ENCODE measurements at places on chromosomes 12 and 14.

DNA sequence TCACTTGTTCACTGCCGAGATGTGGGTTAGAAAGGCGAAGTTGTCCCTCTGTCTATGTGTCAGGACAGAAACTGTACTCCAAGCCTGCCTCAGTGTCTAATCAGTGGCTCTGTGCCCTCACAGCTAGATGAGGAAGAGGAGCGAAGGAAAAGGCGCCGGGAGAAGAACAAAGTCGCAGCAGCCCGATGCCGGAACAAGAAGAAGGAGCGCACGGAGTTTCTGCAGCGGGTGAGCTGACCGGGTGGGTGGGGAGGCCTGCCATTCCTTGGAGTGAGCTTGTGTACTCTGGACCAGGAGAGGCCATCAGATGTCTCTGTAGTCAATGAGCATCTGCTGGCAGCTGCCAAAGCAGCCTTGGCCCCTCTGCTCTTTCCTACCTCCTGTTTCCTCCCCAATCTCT lies 33.5 kb downstream of the JDP2 start:
- no peak for DNase-seq

GRCh38 chr12:108112832-108113556 lies 16.1 kb upstream of the WSCD2 start:
- no peak for DNase-seq

DNA sequence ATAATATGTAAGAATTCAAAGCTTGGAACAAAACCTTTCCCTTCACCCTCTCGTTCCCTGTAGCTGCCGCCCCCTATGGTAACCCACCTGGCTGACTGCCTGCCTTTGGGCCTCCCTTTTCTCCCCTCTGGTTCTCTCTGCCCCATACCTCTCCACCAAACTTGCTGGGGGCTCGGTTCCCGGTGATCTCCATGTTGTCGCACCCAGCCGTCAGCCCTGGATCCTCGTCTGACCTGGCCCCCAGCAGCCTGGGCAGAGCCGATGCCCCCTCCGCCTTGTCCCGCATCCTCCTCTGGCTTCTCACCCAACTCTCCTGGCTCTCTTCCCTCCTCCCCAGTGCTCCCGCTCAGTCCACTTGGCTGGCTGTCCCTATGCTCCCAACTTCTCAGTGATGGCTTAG lies 4.5 kb downstream of the CYP46A1 start:
- DNase-seq = no peak

DNA sequence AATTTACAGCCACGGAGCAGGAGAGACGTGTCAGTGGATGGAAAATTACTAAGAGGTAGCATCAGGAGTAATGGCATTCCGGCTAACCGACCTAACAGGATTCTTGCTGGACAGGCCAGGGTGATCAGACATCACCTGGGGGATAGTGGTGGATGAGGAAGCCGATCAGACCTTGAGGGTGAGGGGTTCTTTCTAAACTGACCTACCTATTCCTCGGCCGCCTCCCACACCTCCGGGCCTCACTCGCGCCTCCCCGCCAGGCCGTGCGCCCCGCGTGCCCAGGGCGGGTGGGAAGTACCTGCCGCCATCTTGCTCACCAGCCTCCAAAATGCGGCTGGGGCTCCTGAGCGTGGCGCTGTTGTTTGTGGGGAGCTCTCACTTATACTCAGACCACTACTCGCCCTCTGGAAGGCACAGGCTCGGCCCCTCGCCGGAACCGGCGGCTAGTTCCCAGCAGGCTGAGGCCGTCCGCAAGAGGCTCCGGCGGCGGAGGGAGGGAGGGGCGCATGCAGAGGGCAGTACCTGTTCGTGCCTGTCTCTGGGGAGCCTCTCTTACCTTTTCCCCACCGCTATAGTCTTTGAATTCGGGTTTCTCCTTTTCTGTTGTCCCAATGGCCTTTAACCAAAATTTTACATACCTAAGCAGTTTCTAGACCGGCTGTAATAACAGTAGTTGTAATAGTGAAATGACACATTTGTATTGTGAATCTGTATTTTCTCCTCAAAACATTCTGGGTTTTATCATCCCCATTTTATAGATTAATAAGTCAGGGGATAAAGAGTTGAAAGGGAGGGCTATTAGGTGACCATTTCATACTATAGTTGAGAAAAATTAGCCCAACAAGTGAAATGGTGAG lies at the start of gene TMPRSS12:
Gene TMPRSS12, plus strand, starts transcription at position 290 of the 857 bp plus-strand sequence. Its CDS starts 39 bp downstream, at position 329.
- no peak for DNase-seq

GRCh38 chr14:35989736-35990135 lies 163.6 kb downstream of the BRMS1L start:
- DNase-seq = no peak

- DNase-seq = no peak
Measured at GRCh38 chr14:88614218-88614907, 51.5 kb downstream of the ZC3H14 start.

DNA sequence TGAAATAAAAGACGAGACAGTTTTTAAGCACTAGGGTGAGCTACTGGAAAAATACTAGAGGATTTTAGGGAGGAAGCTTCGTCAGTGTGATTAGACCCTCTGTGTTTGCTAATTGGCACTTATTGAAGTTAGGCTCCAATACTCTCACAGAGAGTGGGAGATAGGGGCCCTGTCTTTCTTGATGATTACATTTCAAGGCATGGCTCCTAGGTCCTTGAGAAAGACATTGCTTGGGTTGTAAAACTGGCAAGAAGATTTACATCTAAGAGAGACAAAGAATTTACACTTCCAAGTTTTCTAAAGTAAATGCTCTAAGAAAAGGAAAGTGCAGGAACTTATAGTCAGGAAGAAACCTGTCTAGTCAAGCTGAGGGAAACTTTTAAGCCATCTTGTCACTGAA lies 183.2 kb downstream of the C12orf50 start:
- DNase-seq = no peak

GRCh38 chr12:82009524-82009923 lies 250.4 kb upstream of the PPFIA2 start:
- DNase-seq = no peak

- DNase-seq = no peak
Measured at GRCh38 chr14:89040080-89040459, 215.6 kb downstream of the TTC8 start.

- DNase-seq = no peak
Measured at GRCh38 chr12:127500512-127501035, 766.4 kb upstream of the TMEM132C start.

GRCh38 chr12:130186651-130187268 lies 24.5 kb downstream of the FZD10 start:
- no peak for DNase-seq

DNA sequence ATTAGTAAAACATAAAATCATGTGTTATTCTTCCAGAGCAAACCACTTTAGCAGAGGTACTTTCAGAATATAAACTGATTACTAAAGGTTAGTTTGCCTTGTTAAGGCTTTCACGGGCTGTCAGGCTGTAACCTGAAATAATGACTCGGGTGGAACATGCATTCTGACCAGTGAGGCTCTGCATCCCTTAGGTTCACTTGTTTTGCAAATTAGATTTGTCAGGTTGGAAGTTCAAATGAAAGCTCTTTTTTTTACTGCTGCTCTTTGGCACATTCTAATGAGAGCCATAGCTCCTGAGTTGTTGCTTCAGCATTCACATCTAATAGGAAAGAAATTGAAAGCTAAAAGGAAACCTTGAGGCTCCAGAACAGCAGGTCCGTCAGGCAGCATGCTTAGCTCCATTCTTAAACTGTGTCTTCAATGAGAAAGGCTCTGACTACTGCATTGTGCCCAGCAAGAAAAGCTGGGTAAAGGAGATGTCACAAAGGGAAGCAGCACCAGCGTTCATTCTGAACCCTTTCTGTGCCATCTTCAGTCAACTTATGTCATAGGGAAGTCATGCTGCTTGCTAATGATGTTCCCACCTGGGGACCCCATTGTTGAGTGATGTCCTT lies 445.5 kb upstream of the FBXO33 start:
- DNase-seq = no peak

GRCh38 chr12:89663577-89664357 lies 44.9 kb downstream of the ATP2B1 start:
- DNase-seq = no peak

DNA sequence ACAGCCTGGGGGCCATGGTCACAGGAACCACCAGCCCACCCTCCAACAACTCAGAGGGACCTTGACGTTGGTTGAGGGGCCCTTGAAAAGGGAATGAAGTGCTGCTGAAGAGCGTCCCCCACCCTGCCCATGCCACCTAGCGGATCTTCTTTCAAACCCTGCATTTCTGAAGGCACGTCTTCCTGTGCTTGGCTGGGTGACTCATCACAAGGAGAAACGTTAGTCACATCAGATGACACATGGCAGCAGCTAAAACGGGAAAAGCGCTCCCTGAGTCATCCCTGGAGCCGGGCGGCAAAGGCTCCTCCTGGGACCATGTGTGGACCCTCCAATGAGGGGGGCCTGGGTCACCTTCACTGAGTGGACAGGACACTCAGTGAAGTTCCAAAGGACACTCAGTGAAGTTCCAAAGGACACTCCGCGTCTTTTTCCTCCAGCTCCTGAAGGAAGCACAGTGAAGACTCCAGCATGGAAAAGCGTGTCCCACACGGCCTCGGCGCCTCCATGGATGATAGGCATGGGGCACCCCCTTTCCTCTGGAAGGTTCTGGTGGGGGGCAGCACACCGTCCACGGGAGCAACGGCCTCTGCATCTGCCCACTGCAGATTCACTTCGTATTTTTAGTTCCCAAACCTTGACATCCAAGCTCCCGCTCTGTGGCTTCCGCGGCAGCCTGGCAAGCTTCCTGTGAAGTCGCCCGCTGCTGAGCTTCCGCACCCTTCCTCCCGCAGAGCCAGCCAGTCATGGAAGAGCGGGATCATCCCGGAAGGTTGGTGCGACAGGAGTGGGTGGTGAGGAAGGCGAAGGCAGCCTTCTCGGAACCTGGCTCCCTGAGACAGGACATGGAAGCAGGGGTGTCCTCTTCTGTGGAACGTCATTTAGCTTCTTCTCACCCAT lies 383.4 kb downstream of the VRK1 start:
- DNase-seq = no peak

All from NCI-H1092 (cell line).